Thymus (tissue), 14 donors: ENCODE measurements at places on chromosomes 11 and 22. TPM values are rescaled to one million over a fixed set of nuclear protein-coding genes. Genes with fewer than 3 reads are reported as not detected.

DNA sequence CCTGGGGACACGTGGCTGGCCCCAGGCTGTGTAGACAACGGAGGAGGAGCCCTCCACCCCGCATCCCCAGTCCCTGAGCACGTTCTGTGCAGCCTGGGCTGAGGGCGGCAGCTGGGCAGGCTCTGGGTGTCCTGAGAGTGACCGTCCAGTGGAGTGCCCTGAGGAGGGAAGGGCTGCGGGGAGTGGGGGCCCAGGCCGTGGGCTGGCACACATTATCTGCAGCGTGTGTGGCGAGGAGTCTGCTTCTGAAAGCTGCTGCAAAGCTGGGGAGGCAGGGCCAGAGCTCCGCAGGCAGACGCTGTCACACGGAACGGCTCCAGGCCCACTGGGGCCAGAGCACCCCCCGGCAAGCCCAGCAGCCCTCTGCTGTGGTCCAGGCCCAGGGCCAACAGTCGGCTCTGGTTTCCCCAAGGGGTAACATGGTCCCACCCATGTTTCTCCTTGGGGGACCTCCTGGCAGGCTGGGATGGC is 835 bp upstream of the ANO9 start:
- peaks cover 6% of the 10 kb centered on the region for H3K4me1 ChIP-seq
- no peaks in the 10 kb centered on the region for H3K27me3 ChIP-seq

DNA sequence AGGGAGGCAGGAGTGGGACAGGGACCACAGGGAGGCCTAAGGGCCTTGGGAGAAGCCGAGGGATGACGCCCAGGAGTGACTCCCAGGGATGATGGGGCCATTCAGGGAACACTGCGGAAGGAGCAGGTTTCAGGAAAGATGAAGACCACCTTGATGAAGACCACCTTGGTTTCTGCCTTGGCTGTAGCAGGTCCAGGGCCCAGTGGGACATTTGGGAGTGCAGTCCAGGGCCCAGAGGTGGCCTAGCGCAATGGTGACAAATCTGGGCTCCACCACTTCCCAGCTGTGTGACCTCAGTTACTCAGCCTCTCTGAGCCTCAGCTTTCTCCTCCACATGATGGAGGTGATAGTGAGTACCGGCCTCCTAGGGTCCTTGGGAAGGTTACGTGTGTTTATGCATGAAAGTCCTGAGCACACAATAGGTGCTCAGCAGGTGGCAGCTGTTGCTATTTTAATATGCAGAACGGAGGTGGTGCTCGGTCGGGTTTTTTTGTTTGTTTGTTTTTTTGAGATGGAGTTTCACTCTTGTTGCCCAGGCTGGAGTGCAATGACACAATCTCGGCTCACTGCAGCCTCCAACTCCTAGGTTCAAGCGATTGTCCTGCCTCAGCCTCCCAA is 770 bp downstream of the TSGA10IP start:
- no peaks in the 10 kb centered on the region for H3K4me1 ChIP-seq
- no peaks in the 10 kb centered on the region for H3K36me3 ChIP-seq

DNA sequence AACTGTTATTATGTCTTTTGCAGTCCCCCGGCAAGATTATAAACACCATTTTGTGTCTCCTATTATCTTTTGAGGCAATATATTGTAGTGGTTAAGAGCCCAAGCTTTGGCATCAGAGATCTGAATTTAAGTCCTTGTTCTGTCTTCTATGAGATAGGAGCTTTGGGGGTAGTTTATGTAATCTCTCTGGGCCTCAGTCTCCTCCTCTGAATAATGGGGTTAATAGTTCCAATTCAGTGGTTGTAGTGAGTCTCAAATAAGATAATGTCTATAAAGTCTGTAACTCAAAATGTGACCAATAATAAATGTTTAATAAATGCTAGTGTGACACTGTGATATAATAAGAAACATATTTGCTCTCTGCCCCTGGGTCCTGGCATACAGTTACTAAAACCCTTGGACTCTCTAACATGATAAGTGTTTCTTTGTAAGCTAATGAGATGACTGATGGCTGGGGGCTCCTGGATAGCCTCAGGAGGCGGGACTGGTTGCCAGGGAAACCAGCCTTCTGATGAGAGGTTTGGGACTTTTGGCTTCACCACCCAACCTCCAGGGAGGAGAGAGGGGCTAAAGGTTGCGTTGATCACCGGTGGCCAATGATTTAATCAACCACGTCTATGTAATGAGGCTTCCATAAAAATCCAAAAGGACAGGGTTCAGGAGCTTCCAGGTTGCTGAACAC is 183.4 kb upstream of the MTMR2 start:
- H3K36me3 ChIP-seq: no peaks in the 10 kb centered on the region
- H3K4me1 ChIP-seq: peaks cover 3% of the 10 kb centered on the region
- no peak overlapping the region for H3K27ac ChIP-seq
- H3K4me3 ChIP-seq: no peak overlapping the region
- DNase-seq: no peak
- H3K27me3 ChIP-seq: no peaks in the 10 kb centered on the region

Gene PHETA2
- 5.1 TPM for total RNA-seq

DNA sequence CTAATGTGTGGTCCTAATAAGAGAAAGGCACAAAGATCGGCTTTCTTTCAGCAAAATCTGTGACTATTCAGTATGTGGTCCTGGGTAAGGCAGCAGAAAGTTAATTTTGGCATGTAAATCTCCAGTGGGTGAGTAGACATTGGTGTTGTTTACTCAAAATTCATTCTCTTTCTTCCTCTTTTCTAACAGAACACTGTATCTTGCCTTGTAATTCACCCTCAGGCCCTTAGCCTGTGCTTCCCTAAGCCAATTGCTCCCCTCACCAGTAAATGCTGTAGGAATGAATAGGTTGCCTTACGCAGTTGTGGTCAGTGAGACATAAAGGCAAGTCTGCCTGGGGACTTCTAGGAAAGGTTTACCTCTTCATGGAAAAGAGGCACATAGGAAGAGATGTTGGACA is 49.9 kb upstream of the PDE3B start:
- H3K4me3 ChIP-seq: no peak overlapping the region
- no peaks in the 10 kb centered on the region for H3K36me3 ChIP-seq
- H3K27ac ChIP-seq: no peak overlapping the region
- no peak for DNase-seq
- no peaks in the 10 kb centered on the region for H3K27me3 ChIP-seq

- no peak for DNase-seq
- no peaks in the 10 kb centered on the region for H3K4me1 ChIP-seq
- no peak overlapping the region for H3K27ac ChIP-seq
- no peaks in the 10 kb centered on the region for H3K36me3 ChIP-seq
- no peak overlapping the region for H3K4me3 ChIP-seq
Measured at GRCh38 chr22:19693581-19693980, 20.7 kb upstream of the SEPTIN5 start.

DNA sequence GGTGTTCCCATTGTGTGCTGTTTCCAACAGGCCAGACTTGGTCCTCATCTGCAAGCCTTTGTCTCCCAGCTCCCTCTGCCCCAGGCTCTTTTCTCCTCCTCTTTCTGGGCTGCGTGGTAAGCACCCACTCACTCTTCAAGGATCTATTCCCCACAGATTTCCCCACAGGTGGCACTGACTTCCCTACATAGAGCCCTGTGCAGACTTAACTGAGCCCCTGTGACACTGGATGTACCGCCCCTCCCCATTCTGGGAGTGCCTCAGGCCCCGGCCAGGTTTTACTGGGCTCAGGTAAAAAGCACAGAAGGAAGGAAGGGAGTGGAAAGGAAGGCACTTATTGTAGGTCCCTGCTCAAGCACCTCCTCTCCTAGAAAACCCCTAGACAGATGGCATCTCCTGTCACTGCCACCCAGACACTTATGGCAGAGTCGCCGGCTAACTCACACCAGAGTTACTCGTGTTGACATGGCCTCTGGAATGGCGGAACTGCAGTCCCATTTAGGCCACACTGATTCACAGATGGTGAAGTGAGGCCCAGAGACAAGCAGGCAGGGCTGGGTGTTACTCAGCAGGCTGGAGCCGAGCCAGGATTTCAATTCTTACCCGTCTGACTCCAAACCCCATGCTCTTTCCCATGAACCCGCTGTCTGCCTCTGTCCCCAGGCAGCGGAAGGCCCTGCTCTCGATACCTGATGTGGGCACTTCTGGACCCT is 47.2 kb downstream of the LRRC32 start:
- no peaks in the 10 kb centered on the region for H3K27me3 ChIP-seq
- H3K4me1 ChIP-seq: peaks cover 14% of the 10 kb centered on the region
- DNase-seq: no peak
- no peak overlapping the region for H3K27ac ChIP-seq

- DNase-seq: no peak
- peaks cover 2% of the 10 kb centered on the region for H3K27me3 ChIP-seq
- no peaks in the 10 kb centered on the region for H3K36me3 ChIP-seq
- H3K4me3 ChIP-seq: no peak overlapping the region
- no peak overlapping the region for H3K27ac ChIP-seq
- no peaks in the 10 kb centered on the region for H3K4me1 ChIP-seq
Measured at GRCh38 chr11:126776119-126776518, 224.5 kb downstream of the KIRREL3 start.

Gene PLAAT2
- 0.19 TPM for total RNA-seq

Gene MS4A15
- not detected for total RNA-seq

Gene CD3G
- 227 TPM for total RNA-seq
